Cardiac muscle cell (in vitro differentiated cells and primary cell): ENCODE measurements at places on chromosomes 2 and 18.

DNA sequence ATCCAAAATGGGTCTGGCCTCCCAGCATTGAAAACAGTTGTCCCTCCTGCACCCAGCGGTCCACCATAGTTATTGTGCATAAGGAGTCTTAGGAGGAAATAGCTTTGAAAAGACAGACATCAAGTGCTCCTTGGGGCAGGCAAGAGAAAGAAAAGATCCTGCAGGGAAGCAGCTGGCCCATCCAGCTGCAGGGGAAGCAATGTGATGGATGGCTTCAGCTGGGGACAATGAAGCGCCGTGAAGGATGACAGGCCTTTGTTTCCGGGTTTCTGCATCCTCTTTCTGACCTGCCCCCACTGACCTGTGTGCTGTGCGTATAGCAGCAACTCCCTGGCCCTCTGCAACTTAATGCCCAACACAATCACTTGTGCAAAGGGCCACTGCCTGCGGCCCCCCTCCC lies 142.9 kb upstream of the NCKAP5 start:
- DNase-seq: no peak

GRCh38 chr2:222203041-222203440 lies 95.8 kb downstream of the PAX3 start:
- no peak for DNase-seq

DNA sequence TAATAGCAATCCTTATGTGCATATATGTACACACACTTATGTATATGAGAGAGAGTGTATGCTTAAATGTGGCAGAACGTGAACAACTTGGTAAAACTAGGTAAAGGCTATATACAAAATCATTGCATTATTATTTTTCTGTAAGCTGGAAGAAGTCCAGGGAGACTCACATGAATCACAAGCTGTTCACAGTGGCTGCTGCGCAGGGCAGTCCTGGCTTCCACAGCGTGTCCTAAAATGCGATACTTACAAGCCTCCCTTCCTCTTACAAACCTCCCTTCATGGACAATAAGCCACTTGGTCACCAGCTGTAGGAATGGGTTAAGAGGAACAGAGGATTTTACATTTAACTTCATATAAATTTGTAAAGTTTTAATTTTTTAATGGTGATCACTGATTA lies 114.9 kb upstream of the AGAP1 start:
- DNase-seq: no peak

GRCh38 chr2:170147576-170147975 lies 30.4 kb upstream of the MYO3B start:
- no peak for DNase-seq

DNA sequence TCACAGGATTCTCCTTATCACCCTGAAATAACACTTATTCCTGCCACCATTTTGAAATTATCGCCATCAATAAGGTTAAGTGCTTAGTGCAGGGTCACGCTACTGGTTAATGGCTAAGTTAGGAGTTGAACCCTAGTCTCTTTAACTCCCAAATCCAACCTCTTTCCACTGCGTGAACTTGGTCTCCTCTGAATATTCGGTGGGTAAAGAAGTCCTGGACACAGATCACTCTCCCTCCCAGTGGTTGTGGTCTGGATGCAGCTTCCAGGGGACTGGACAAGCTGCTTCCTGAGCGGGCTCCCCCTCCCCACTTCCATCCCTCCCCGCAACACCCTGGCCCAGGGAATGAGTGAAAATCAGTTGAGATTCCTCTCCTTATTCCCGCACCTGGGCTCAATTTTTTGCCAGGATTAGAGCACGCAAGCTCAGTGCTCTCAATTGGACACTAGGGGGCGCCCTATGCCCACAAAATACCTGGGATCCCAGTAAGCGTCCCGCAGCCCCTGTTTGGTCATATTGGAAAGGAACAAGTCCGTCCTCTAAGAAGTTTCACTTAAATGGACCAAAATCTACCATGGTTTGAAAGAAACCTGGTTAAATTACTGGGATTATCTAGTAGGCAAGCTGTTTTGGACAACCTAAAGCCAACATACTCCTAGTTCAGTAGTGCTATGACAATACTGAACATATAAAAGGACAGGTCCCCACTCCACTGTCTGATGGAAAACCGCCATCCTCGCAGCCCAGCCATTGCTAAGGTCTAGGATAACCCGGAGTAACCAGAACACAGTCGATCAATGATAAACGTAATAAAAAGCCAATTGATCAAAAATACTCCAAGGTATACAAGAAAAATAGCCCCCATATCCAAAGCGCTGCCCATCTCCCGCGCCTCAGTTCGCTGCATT lies 40.4 kb downstream of the DHRS9 start:
- DNase-seq: peak; percentile 90

GRCh38 chr2:134676960-134677359 lies 41.8 kb downstream of the TMEM163 start:
- DNase-seq: peak; percentile 93

DNA sequence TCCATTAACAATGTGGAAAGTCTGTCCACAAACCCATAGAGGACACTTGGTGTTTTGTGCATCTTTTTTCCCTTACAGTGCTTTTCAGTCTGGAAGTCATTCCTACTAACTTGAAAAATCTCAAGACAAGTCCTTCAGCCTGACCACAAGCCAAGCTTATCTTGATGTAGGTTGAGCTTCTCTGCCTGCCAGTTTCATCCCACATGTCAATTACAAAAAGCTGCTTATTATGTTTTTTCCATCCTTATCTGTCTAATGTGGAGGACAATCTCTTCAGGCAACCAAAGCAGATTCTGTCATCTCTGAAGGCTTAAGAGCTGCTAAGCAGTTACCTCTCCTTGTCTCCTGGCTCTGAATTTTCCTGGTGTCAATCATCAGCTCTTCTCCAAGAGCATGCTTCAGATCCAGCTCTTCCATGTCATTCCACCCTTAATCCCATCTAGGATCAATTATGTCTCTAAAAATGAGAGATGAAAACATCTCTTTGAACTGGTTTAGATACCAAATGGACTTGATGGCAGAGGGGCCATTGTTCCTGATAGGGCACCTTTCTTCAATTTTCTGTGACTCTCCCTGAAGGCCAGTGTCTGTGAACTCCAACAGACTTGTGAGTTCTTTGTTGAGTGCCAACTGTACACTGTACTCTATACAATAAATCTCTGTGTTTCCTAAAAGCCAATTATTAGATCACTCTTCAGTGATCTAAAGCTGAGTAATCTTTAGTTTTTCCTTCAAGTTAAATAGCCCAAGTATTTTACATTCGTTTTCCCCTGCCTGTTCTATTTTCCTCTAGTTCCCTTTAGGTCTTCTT lies 208.6 kb downstream of the RBM43 start:
- DNase-seq: no peak

- no peak for DNase-seq
These were observed 221.1 kb downstream of the RDH14 start for GRCh38 chr2:18339326-18339725.

- DNase-seq: no peak
These were observed 893.5 kb upstream of the ZEB2 start for GRCh38 chr2:145413261-145414030.

GRCh38 chr2:54459037-54459441 lies 2.9 kb downstream of the SPTBN1 start:
- peak; percentile 68 for DNase-seq

GRCh38 chr18:79469309-79469708 lies 73.6 kb downstream of the NFATC1 start:
- no peak for DNase-seq

GRCh38 chr2:174205562-174205961 lies 42.8 kb downstream of the OLA1 start:
- no peak for DNase-seq

DNA sequence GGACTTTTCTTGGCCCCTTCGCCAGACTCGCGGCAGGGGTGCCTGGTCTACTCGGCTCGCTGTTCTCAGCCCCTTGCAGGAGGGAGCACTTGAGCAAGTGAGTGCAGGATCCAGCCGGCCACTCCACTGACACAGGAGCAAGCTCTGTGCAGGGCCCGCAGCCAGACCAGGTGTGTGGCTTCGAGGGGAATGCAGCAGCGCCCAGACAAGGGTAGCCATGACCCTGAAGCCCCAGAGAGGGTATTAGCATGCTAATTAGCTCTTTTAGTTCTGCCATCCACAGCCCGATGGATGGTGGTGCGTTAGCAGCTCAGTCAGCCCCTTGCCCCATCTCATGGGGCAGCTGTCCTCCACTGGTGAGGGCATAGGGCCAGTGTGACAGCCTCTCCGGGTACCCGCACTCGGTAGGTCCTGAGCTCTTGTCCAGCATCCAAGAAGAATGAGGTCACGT lies 103.2 kb upstream of the HS6ST1 start:
- no peak for DNase-seq

DNA sequence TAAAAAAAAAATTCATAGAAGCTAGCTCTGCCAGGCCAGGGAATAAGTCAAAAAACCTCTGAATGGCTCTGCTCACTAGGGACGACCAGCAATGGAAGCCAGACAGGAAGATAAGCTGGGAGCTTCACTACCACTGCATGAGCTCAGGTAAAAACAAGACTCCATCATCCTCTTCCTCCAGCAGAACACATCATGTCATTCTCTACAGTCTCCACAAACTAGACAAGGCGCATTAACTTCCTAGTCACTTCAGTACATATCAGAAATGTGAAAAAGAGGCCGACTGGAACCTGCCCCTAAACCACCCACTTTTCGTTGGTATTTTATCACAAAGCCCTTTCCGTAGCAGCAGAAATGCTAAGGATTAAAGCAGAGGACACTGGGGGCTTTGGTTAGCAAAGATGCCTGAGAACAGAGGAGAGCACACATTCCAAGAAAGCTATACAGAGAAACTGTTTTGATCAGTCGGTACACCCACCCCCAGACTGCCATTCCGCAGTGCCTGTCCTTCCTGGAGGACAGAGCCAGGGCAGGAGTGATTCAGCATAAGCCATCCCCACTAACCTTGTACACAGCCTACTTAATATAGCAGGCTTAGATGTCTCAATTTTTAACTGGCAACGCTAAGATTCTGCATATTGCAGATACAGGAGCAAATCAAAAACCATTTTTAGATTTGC lies 53.4 kb downstream of the AAK1 start:
- DNase-seq: peak; percentile 49

- DNase-seq: no peak
These were observed 56.0 kb upstream of the PTH2R start for GRCh38 chr2:208350610-208351009.

- no peak for DNase-seq
These were observed 44.1 kb upstream of the IGFBP2 start for GRCh38 chr2:216588861-216589710.

DNA sequence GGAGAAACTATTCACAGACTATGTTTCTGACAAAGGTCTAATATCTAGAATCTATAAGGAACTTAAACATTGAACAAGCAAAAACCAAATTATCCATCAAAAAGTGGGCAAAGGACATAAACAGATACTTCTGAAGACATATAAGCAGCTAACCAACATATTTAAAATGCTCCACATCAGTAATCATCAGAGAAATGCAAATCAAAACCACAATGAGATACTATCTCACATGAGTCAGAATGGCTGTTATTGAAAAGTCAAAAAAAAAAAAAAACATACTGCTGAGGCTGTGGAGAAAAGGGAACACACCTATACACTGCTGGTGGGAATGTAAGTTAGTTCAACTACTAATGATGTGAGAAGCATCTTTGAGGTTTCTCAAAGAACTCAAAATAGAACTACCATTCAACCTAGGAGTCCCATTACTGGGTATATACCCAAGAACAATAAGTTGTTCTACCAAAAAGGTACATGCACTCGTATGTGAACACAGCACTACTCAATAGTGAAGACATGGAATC lies 220.4 kb upstream of the TFPI start:
- peak; percentile 20 for DNase-seq

DNA sequence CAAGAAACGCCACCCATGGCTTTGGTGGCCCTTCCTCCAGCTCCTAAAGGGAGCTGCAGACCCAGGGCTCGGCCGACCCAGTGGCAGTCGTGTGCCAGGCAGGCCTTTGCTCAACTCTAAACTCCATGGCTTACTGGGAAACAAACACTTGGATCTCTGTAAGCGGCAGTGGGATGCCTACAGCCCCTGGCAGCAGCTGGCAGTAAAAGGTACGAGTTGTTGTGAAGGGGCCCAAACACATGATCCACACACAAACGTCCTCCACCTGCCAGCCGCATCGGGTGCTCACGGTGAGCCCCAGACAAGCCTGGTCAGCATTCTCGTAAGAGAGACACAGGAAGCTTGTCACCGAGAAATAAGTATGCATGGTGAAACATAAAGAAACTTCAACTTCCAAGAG lies 214.9 kb downstream of the MGAT5 start:
- DNase-seq: no peak

DNA sequence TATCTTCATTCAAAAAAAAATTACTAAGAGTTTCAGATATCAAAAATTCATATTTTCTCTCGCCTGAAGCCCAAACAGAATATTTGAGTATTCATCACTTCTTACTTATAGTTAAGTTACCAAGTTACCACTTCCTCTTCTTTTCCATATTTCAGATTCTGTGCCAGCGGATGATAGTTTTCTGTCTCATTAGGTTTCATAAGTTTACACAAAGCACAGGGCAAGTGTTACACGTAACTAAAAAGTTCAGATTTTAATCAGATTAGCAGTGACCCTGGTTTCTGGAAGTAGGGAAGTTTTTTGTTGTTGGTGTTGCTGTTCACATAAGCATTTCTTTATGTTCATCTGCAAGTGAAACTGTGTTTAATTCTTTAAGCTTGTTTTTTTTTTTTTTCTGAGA lies 10.2 kb downstream of the AFTPH start:
- DNase-seq: no peak

- DNase-seq: peak; percentile 4
These were observed 53.4 kb downstream of the DNER start for GRCh38 chr2:229660951-229661350.
